Cortex of kidney (tissue), 1 donor: ENCODE measurements at places on chromosomes 1 and 21.
A peak's percentile ranks its signal among the peaks of the same experiment; 100 is the strongest.

DNA sequence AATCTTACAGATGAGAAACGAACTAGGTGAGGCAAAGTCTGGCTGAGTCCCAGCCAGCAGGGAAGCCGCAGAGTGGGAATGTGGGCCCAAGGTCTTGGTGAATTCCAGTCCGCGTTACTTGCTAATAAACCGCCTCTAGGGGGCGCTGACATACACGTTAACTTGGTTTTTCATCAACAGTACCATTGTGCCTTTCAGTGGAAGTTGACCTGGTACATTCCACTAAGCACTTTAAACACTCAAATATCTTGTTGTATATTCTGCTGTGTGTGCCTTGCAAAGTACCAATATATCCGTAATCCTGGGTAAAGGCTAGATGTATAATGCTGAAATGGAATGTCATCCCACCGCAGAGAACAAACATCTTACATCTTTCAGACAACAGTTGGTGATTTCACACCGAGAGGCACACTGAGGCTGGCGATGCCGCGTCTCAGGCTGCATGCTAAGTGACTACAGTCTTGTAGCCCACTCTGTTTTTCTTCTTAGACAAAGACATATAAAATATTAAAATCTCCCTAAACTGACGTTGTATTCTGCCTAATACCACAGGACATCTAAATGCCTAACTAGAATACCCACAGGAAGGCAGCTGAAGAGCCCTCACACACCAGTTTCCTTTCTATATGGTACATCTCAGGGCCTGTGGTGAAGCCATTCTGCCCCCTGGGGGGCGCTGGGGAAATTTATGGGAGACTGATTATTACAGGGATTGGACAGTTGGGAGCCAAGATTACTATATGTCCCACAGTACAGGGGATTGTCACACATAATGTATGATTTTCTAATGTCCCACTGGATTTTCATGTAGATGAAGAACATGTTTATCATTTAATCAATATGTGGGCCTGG, 49.2 kb upstream of the C1orf198 start:
- DNase-seq = no peak

GRCh38 chr1:116538544-116538943, 32.3 kb downstream of the CD58 start:
- no peak for DNase-seq

- no peak for DNase-seq
These were observed 63.2 kb downstream of the SRSF11 start for GRCh38 chr1:70284366-70284765.

DNA sequence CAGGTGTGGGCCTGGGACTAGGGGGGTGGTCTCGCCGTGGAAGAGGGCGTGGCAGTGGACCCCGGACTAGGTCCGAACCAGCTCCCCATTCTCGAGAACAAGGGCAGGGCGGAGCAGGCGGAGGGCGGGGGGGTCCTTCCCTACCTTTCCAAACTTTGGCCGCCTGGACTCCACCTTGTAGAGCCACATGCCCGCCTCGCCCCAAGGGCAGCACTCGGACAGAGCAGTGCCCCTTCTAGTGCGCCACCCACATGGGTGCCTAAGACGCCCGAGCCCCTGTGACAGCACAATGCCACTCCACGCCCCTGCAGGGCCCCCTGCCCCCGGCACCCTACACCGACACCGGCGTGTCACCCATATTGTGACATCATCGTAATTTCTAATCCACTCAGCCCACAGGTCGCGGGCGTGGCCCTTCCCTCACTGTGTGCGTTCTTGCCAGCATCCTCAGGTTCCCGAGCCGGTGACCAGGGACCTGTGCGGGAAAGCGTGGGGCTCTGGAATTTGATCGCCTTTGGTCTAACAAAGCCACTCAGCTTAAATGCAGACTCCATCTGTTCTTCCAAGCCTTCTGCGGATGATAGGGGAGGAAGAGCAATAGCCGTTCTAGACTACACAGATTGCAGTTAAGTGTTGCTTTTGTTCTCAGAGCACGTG, 553 bp upstream of the STMN1 start:
- DNase-seq = peak; percentile 11
